Stimulated activated CD8-positive, alpha-beta memory T cell treated with anti-CD3 and anti-CD28 coated beads, Interleukin-7, amount 100 ng/mL, for 1 hour (primary cell): ENCODE measurements at places on chromosomes 3 and 15.

DNA sequence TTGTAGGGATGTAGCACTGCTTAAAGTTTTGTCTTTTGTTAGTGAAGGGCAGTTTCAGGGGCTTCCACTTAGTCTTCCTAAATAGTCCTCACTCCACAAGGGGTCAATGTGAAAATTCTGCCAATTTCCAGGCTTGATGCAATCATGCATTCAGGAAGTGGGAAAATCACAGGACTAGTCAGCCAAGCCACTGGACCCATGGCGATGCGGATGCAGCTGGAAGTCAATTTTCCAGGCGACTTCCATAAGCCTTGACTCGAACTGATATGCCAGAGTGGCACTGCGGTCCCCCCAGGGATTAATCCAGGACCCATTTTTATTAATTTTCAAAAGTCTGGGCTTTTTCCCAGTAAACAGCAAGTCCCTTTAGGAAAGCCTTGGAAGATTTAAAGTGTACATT, 26.1 kb downstream of the GBE1 start:
- DNase-seq = no peak

- no peak for DNase-seq
Measured at GRCh38 chr3:10949197-10949596, 43.4 kb upstream of the SLC6A1 start.

- no peak for DNase-seq
Measured at GRCh38 chr3:115469649-115470048, 153.7 kb upstream of the GAP43 start.

- no peak for DNase-seq
Measured at GRCh38 chr15:56236197-56236596, 7.5 kb downstream of the RFX7 start.

DNA sequence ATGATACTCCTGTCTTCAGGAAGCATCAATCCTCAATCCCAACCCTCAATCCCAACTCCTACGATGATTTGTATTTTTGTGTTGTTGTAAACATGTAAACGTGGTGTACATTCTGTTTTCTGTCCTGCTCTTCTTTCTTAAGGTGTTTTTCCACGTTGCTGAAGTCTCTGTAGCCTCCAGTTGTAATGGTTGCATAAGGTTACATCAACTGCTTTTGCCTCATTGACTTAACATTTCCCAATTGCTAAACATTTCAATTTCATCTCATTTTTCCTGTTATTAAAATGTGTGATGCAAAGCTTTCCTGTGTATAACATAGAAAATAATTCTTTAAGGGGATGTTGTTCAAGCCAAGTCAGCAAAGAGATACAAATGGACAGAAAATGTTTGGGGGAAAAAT, 33.4 kb downstream of the HRH1 start:
- DNase-seq = no peak

DNA sequence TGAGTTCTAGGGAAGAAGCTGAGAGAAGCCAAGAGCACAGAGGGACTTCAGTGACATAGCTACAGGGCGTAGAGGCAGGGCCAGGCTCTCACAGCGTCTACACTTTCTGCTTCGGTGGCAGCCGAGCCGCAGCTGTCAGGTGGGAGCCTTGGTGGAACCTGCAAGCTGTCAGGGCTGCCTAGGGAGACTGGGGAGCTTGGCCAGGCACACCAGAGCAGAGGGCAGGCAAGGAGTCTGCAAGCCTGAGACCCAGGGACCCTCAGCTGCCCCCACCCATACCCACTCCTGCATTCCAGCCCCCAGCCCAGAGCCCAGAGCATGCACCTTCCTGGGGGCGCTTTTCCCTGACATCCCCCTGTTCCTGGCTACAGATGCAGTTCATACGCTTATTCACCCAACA, 13.4 kb upstream of the KLF15 start:
- no peak for DNase-seq
